ENCODE measurements at places on chromosomes 7 and 10. TPM values are rescaled to one million over a fixed set of nuclear protein-coding genes. Genes with fewer than 3 reads are reported as not detected.

The MTPN gene
- 93.7 TPM for total RNA-seq

The C10orf67 gene
- total RNA-seq = under 0.01 TPM

The GIMAP2 gene
- total RNA-seq = not detected

The GRB10 gene
- 53.8 TPM for total RNA-seq

The EGR2 gene
- 0.33 TPM for total RNA-seq

The FHIP2A gene
- 19.6 TPM for total RNA-seq

The NAMPT gene
- total RNA-seq = 54.4 TPM

The ANKRD30A gene
- total RNA-seq = not detected

The PIP gene
- not detected for total RNA-seq

The GPR26 gene
- total RNA-seq = not detected

The SPACDR gene
- total RNA-seq = 0.89 TPM

The FKBP6 gene
- 0.16 TPM for total RNA-seq

The CHN2 gene
- 1.0 TPM for total RNA-seq

The UBTD1 gene
- total RNA-seq = 45.5 TPM

The SORCS1 gene
- total RNA-seq = 0.38 TPM
